Aortic smooth muscle cell (primary cell): ENCODE measurements at places on chromosomes 7 and 10. TPM values are rescaled to one million over a fixed set of nuclear protein-coding genes. Genes with fewer than 3 reads are reported as not detected.

The ERVW-1 gene
- total RNA-seq, result not detected in 2 replicates

The HNRNPH3 gene
- 27.6 and 34.6 TPM in 2 replicates for total RNA-seq

The WEE2 gene
- not detected in 2 replicates for total RNA-seq

The CYP2C19 gene
- not detected in 2 replicates for total RNA-seq

The SDK1 gene
- total RNA-seq, result 0.13 and 0.25 TPM in 2 replicates

The H2BK1 gene
- total RNA-seq, result not detected in 2 replicates

The KLF6 gene
- 56.5 and 67.9 TPM in 2 replicates for total RNA-seq

The SP4 gene
- 3.8 and 6.6 TPM in 2 replicates for total RNA-seq

The GNAT3 gene
- total RNA-seq, result not detected in 2 replicates

The TMEM229A gene
- total RNA-seq, result 0.13 and 0.37 TPM in 2 replicates

The OR2A12 gene
- not detected in 2 replicates for total RNA-seq

The DNA2 gene
- total RNA-seq, result 6.0 and 6.9 TPM in 2 replicates

The NEBL gene
- total RNA-seq, result 0.06 and 0.26 TPM in 2 replicates

The CALML3 gene
- total RNA-seq, result not detected in 2 replicates

The CUX1 gene
- 45.4 and 57.4 TPM in 2 replicates for total RNA-seq

The ANKRD30A gene
- not detected in 2 replicates for total RNA-seq

The MMP21 gene
- not detected in 2 replicates for total RNA-seq

The NXPH1 gene
- total RNA-seq, result not detected in 2 replicates

The FBXL13 gene
- 4.4 and 4.5 TPM in 2 replicates for total RNA-seq

The TYW1B gene
- total RNA-seq, result 1.8 and 3.7 TPM in 2 replicates

The KLLN gene
- 0.40 and 0.56 TPM in 2 replicates for total RNA-seq

The AKR1D1 gene
- total RNA-seq, result not detected in 2 replicates

The PIK3CG gene
- 0.12 and 0.26 TPM in 2 replicates for total RNA-seq

The ADRA2A gene
- total RNA-seq, result 0.81 and 4.2 TPM in 2 replicates

The THSD7A gene
- 1.1 and 1.5 TPM in 2 replicates for total RNA-seq

The AKR1C4 gene
- not detected in 2 replicates for total RNA-seq

The GPR15LG gene
- not detected in 2 replicates for total RNA-seq

The AGAP5 gene
- total RNA-seq, result 2.6 and 2.7 TPM in 2 replicates

The OR9A2 gene
- not detected in 2 replicates for total RNA-seq

The RAPGEF5 gene
- total RNA-seq, result 39.3 and 48.9 TPM in 2 replicates

The RNLS gene
- total RNA-seq, result 10.4 and 11.6 TPM in 2 replicates

The DNAJC1 gene
- 47.6 and 48.9 TPM in 2 replicates for total RNA-seq

The DKK1 gene
- 103 and 126 TPM in 2 replicates for total RNA-seq

The FAM131B gene
- total RNA-seq, result 1.6 and 2.0 TPM in 2 replicates

The ATOH7 gene
- under 0.01 TPM in 1 of 2 replicates, not detected in the other for total RNA-seq

The CYP17A1 gene
- not detected in 2 replicates for total RNA-seq

The P4HA1 gene
- 122 TPM in 2 replicates for total RNA-seq

The MYL7 gene
- total RNA-seq, result not detected in 2 replicates

The SNX8 gene
- 18.8 and 20.0 TPM in 2 replicates for total RNA-seq

The FKBP6 gene
- total RNA-seq, result not detected in 2 replicates
